ENCODE measurements at places on chromosomes 16 and 17.
A peak's percentile ranks its signal among the peaks of the same experiment; 100 is the strongest.

GRCh38 chr16:31354394-31355291, at the start of gene ITGAX:
TSS of gene ITGAX (plus strand) at chr16:31355176. CDS start at chr16:31355255, 79 bp downstream.
- DNase-seq = peak; percentile 43

GRCh38 chr17:17572010-17572785, 19.3 kb downstream of the PEMT start:
- DNase-seq = no peak

DNA sequence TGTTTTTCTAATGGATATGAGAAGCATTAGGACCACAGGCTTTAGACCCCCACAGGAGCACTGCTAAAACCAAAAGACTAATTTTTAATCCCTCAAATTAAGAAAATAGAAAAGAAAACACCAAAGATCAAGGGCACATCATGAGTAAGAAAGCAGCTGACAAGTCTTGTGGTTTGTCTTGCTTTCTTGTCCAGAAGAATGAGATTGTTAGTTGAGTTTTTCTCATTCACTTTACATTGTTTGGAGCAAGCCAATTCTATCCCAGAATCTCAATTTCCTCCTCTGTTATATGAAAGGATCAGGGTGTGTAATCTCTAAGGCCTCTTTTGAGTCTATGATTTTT, 899.0 kb downstream of the KCNJ2 start:
- no peak for DNase-seq

DNA sequence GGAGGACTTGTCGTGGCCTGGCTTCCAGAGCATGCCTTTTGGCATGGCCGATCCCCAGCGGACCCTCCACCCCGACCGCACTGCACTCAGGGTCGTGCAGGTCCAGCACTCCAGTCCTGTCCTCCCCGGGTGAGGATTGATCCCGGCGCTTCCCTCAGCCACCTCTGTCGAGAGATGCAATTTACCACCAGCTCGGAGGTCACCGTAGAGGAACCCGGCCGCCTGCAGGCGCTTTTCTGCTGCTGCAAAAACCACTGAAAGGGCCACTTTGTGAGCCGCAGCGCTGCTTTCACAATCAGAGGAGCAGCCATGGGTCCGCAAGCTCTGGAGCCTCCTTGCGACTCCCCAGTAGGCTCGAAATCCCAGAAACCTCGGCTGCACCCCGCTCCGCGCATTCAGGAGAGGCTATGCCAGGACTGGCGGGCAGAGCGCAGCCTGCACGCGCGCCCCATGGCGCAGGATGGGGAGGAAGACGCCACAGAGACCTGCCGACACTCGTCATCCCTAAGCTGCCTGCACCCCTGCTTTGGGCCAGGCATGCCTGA, 134.2 kb downstream of the HS3ST2 start:
- DNase-seq = no peak

DNA sequence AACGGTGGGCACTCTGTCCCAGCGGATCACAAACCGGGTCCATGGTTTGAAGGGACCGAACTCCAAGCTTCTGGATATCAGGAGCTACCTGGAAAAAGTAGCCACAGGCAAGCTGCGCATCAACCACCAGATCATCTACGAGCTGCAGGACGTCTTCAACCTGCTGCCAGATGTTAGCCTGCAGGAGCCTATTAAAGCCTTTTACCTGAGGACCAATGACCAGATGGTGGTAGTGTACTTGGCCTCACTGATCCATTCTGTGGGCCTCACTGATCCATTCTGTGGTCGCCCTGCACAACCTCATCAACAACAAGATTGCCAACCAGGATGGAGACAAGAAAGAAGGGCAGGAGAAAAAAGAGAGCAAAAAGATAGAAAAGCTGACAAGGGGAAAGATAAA, 6.3 kb upstream of the CEP112 start:
- DNase-seq = no peak

DNA sequence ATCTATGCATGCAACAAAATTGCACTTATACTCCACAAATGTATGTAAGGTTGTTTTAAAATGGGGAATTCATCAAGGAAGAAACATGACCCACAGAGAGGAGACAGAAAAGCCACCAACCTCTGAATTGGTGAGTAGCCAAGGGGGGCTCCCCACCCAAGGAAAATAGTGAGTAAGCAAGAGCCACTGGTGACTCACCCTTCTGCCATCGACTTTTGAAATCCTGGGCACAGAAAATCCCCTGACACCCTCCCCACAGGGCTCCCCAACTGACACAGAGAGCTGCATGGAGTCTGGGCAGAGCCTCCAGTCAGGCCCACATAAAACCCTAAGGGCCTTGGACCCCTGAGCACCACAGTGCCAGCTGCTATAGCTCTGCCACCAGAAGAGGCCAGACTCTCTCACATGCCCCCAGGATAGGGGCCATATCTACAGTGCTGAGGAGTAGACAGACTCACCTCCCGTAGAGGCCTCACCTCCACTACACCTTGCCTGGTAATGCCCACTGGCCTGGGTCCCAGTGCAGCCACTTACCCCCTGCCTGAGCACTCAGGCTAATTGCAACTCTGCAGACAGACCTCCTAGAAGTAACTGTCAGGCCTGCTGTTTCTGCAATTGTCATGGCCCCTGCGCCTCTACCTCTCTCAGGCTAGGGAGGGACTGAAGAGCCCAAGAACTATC, 244.7 kb upstream of the WSB1 start:
- DNase-seq = no peak

GRCh38 chr17:76048711-76049110, 21.6 kb upstream of the EVPL start:
- no peak for DNase-seq

- DNase-seq = no peak
Observed at GRCh38 chr16:10902999-10903398, 26.0 kb downstream of the CIITA start.

- DNase-seq = no peak
Observed at GRCh38 chr17:53896047-53896446, 73.3 kb downstream of the KIF2B start.

DNA sequence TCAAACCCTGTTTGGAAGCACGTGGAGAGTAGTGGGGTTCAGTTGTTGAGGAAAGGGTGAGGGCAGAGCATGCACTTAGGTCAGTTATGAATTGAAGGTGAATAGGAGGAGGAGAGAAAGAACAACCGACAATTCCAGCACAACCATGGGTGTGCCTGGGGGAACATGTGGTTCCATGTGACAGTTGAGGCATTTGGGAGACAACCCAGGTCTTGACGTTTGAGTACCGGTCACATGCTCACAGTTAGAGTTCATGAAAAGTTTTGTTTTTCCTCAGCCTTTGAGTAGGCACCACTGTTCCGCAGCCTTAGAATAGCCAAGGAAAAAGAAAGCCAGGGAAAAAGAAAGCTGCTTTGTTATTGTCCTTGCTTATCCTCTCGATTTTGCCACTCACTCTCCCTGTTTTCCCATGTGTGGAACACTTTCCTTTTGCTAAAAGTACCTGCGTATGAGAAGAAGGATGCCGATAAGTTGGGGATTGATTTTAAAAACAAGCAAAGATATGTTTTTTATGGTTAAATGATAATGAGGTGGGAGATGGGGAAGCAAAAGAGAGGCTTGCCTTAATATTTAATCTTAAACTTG, 25.6 kb upstream of the ABCC11 start:
- DNase-seq = no peak

DNA sequence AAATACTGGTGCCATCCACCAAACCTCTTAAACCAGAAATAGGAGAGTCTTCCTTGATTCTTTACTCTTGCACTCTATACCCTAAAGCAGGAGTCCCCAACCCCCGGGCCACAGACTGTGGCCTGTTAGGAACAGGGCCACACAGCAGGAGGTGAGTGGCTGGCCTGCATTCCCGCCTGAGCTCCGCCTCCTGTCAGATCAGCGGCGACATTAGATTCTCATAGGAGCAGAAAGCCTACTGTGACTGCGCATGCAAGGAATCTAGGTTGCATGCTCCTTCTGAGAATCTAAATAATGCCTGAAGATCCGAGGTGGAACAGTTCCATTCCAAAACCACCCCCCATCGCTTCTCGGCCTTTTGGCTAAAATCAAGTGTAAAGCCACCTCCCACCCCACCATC, 30.3 kb upstream of the SRCIN1 start:
- DNase-seq = no peak

GRCh38 chr17:67379251-67379630, 2.2 kb downstream of the PITPNC1 start:
- DNase-seq = no peak

DNA sequence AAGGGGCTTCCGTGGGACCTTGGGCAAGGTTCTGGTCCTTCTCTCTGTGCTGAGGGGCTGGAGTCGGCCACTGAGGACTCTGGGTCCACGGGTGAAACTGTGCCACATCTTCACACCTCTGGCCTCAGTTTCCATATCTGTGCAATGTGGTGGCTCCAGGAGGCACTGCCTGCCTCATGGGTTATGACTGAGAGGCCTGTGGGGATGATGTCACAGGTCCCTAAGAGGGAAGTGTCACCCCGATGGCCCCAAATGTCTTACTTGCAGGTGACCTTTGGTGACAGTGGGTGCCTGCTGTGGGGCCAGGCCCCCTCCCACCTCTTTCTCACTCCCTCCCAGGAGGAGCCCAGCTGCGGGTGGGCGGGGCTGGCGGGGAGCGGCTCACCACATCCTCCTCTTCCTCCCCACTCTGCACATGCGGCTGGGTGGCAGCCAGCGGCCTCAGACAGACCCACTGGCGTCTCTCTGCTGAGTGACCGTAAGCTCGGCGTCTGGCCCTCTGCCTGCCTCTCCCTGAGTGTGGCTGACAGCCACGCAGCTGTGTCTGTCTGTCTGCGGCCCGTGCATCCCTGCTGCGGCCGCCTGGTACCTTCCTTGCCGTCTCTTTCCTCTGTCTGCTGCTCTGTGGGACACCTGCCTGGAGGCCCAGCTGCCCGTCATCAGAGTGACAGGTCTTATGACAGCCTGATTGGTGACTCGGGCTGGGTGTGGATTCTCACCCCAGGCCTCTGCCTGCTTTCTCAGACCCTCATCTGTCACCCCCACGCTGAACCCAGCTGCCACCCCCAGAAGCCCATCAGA, at the start of gene IL21R:
Gene IL21R, plus strand, starts transcription at position 407 of the 801 bp plus-strand sequence. CDS start 27,898 bp downstream, outside the sequence.
- peak; percentile 70 for DNase-seq

DNA sequence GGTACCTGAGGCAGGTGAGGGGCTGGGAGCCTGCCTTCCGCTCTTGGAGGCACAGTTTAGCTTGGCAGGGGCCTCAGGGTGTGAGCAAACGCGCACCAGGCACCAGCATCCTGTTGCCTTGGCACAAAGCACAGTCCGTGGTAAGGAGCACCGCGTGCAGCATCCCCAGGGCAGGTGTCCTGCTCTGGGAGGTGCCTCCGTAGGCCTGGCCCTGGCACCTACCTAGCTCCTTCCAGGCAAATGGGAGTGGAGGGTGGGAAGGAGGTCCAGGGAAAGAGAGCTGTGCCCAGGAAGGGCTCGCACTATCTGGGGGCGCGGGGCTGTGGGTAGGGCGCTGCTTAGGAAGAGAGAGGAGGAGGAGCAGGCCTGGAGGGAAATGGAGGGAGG, 3.1 kb upstream of the GSE1 start:
- DNase-seq = no peak

DNA sequence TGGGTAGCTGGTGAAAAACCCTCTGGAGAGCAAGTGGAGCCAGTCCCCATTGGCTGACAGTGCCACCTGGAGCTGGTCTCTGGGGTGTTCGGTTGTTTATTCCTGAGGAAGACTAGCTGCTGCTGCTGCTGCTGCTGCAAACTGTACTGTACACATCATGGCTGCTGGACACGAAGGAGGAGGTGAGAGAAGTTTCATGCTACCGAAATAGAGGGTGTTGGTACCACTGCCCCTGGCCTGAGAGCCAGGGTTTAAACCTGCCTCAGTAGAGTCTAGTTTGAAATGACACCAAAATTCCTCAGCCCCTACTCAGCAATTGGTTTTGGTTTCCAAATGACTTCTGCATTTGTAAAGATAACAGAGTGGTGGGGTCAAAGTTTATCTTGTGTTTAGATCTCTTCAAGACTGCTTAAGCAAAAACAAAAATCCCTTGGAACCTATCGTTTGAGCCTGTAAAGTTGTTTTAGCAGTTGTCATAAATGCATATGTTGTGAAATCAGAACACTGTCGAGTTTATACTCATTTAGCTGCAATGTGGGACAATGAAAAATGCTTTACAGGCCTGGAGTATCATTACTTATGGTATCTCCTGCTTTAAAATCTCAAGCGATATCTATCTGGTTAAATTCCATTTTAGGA, 40.8 kb downstream of the CYB5B start:
- no peak for DNase-seq

GRCh38 chr17:81713556-81714411, 1.7 kb downstream of the SLC25A10 start:
- DNase-seq = no peak

DNA sequence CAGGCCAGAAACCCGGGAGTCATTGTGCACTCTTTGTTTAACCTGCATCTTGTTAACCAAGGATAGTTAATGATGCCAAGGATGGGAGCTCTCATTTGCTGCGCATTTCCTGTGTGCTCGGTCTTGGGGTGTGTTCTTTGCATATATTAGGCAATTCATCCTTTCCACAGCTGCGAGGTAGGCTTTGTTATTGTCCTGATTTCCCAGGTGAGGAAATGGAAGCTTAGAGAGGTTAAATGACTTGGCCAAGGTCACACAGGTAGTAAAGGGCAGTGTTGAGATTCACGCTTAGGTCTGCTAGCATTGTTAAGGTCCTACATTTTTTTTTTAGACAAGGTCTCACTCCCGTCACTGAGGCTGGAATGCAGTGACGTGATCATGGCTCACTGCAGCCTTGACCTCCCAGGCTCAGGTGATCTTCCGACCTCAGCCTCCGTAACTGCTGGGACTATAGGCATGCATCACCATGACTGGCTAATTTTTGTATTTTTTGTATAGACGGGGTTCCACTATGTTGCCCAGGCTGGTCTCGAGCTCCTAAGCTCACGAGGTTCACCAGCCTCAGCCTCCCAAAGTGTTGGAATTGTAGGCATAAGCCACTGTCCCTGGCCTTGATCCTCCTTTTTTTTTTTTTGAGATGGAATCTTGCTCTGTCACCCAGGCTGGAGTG, 5.0 kb upstream of the LRRC75A start:
- no peak for DNase-seq

DNA sequence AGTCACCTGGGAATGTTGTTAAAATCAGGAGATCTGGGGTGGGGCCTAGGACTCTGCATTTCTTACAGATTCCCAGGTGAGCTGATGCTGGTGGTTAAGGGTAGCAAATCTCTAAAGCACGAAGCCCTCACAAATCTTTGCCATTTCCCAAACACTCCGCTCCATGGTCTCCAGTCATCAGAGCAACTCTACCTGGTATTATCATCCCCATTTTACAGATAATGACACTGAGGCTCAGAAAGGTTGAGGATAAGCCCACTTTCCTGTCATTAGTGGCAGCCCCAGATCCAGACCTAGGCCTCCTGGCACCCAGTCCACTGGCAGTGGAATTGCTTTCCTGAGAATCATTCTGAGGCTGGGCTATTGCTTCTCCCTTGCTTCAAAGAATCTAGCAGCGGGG, 8.7 kb downstream of the SLC46A1 start:
- no peak for DNase-seq
